NCI-H1092 treated with DMSO at 0.1 percent for 48 hours (cell line): ENCODE measurements at places on chromosomes 7 and 10.
A peak's percentile ranks its signal among the peaks of the same experiment; 100 is the strongest.

DNA sequence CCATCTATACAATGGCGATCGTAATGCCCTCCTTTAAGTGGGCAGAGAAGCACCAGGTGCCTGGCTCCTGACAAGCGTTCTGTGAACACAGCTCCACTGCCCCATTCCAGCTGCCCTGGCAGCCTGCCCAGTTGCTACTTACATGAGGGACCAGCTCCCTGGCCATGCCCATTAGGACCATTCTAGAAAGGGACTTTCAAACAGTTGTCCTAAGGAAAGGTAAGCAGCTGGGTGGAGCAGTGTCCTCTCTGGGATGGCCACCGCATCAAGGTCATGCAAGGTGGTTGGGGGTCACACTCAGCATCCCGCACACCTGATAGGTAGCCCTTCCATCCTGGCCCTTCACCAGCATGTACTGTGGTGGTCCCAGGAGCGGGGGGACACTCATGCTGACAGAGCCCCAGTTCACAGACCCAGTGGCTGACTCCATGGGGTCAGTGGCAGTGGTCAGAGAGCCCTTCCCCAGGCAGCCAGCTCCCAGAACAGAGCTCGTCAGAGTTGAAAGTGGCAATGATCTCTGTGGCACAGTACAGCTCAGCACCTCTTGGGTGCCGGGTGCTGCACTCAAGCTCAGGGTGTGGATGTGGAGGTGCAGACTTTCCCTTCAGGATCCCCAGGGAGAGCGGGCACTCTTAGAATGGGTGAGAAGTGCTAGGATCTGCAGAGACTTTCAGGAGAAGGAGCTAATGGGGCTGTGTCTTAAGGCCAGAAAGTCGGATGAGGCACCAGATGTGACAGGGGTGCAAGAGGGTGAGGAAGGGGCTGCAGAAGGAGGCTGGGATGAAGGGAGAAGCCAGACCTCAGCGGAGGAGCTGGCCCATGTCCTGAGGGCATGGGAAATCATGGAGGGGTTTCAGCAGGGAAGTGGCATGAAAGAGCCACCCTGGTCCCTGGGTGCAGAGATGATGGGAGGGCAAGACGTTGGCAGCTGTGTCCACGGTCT lies 10.9 kb downstream of the MMRN2 start:
- peak; percentile 70 for DNase-seq

DNA sequence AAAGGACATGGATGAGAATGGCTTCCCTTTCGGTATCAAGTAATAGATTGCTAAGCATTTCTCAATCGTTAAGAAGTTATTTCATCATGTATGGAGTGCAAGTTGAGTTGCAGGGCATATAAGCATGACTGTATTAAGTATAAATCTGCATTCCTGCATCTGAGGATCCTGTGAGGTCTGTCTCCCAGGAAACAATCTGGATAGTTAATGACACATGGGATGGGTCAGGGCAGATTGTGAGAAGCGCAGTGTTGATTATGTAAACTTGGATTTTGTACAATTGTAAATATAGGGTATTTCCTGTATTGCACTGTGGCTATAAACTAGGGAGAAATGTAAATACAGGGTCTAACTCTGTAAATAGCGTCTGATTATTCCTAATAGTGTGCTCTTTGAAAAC lies 102.6 kb downstream of the PLXDC2 start:
- no peak for DNase-seq

GRCh38 chr7:71193099-71193810 lies 61.3 kb downstream of the GALNT17 start:
- DNase-seq = no peak

- no peak for DNase-seq
Observed at GRCh38 chr10:132827423-132827789, 41.5 kb upstream of the NKX6-2 start.

- DNase-seq = no peak
Observed at GRCh38 chr10:3412071-3412582, 239.5 kb upstream of the PITRM1 start.

DNA sequence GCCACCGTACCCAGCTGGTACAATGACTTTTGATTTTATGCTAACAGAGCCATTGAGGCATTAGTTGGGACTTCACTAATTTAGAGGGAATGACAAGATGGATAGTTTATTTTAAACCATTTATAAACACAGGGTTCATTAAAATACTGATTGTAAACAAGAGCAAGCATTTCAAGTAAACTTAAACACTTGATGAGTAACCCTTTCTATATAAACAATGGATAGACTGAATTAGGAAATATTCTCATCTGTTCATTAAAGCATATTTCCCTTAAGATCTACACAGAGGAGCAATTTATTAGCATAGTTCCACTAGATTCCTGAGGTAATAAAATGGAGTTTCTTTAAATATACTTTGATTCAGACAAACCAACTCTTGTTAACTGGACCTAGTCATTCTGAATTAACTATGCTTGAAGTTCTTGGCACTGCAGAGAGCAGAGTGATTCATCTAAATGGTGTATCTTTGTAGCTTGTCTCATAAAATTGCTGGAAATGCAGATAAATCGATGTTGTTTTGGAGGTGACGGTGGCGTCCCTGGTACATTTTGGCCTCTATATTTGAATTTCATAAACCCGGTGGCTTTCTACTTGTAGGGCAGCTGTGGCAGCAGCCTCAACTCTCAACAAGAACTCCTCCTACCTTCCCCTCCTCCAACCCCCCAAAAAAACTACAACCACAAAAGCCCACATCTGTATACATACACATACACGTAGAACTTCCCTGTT lies 15.4 kb upstream of the VDAC2 start:
- no peak for DNase-seq

DNA sequence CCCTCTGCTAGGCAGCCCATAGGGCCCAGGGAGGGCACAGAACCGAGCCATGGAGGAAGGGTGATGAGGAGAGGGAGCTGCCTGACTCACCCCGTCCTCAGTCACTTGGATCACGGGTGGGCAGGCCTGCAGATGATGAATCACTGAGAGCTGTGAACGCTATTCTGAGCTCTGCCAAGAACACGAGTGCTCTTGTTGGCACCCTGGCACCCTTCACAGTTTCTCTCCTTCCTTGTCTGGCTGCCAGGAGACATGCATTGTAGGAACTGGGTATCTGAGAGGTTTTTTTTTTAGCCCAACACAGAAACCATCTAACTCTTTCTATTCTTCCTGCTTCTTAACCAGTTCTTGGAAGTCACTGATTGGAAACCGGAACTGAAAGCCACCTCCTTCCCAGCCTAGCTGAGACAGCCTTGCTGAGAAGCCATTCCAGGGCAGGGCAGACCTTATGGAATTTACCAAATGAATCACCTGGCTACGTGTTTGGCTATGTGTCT lies 82.1 kb downstream of the SLC37A3 start:
- DNase-seq = peak; percentile 33

DNA sequence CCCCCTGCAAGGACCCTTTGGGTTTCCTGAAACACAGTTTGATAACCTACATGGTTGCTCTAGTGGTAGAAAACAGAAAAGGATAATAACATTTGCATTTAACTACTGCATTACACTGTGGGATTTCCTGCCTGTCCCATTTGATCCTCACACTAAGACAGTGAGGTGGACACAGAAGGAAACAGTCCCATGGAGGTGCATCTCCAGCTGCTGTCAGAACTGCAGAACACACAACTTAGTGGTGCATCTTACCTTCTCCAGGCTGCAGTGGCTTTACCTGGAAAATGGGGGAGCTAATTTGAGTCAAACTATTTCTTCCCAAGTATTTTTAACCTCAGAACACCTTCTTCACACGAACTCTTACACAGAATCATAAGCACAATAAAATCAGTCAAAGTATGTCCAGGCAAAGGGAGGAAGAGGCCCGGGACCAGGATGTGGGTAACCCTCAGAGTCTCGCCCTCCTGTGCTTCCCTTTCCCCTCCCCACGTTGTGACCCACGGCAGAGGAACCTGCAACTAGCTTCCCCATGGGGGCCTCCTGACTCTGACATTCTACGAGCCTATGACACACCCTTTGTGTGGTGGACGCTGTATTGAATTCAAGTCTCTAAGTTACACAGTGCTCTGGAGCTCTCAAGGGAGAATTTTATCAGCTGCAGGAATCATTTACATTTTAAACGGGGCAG lies 33.7 kb downstream of the SCRN1 start:
- DNase-seq = no peak

DNA sequence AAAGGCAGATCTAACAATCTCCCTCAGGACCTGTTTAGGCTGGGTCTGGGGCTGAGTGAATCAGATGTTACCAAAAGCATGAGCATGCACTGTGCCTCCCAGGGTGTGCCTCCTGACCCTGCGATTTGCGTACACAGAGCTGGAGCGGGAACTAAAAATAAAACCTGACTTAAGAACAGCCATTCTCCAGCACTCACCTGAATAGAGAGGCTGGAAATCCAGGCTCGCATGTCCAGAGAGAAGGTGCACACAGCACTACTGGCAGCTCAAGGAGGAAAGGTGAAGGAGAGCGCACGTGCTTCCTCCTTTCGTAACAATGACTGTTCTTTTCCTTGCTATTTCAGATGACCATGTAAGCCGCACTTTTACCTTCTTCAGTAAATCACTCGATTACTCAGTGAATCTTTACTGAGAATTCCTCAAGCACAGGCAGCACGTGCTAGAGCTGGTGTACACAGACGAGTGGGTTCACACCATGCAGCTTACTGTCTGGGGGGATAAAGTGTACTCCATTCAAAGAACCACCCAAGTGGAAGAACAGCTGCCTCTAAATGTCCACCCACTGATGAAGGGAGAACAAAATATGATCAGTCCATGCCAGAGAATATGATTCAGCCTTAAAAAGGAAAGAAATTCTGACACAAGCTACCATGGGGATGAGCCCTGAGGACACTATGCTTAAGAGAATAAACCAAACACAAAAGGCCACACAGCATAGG lies 45.6 kb downstream of the SFMBT2 start:
- no peak for DNase-seq

DNA sequence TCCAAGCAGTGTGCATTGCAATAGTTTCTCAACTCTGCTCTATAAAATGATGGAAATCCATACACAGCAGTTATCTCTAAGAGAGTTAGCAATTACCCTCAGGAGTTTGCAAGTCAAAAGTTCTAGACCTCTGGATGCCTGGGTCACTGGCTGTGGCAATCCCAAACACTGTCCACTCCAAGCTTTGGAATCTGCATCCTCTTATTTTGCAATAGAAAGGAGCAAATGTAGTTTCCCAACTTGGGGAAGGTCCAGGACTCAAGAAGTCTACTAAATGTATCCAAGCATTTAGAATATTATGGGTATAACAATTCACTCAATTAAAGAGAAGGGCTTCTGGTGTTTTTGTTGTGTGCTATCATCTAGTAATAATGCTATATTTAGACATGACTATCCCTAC lies 131.3 kb upstream of the NRP1 start:
- DNase-seq = no peak

DNA sequence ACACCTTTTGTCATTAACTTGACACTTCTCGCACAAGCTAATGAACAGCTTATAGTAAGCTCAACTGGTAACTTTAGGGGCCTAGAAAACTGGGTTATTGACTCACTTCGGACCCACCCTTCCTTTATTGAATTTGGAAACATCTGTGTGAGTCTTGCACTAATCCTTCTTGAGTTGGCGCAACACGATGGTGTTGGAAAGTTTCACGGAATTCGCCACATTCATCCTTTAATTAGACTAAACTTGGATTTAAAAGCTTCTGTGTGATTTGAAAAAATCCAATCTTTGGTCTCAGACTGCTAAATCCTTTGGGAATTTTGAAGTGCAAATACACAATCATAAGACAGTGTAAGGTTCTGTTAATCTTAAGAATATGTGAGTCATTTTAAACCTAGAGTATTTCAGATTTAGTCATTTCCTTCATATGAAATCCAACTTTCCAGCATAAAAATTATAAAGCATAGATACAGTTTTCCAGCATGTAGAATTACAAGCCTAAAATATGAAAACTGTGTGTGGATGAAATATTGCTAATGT lies 15.1 kb downstream of the FZD8 start:
- no peak for DNase-seq

DNA sequence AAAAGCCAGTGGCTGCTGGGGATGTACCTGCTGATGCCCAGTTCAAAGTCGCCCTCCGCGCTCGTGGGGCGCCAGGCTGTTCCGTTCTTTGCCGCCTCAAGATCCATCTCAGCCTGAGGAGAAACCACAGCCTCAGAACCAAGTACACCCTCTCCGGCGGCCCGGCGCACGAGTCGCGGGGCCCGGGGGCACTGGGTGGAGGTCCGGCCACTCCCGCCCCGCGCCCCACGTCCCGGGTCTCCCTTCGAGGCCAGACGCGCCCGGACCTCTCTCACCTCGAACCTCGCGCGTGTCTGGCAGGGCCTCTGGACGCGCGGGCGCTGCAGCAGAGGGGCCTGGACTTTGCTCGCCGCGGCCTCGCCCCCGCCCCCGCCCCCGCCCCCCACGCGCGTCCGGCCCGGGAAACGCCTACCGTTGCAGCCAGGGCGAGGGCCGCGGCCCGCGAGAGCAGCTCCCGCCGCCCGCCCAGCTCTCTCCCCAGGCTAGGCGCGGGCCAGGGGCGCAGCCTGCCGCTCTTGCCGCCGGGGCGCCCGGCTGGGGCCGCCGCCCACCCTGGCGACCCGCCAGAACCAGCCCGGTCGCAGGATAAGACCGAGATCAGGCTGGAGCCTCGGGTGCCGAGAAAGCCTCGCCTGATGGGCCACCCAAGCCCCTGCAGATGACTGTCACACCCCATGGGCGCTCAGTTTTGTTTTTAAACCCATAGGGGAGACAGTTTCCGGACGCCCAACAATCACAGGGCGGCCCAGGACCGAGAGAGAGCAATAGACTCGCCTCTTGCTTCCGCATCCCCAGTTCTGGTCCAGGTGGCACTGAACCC lies at the start of gene ABCB4:
Gene ABCB4 (minus strand): TSS at position 322 of the 820 bp plus-strand sequence. CDS start 215 bp downstream, at position 107.
- DNase-seq = peak; percentile 5

DNA sequence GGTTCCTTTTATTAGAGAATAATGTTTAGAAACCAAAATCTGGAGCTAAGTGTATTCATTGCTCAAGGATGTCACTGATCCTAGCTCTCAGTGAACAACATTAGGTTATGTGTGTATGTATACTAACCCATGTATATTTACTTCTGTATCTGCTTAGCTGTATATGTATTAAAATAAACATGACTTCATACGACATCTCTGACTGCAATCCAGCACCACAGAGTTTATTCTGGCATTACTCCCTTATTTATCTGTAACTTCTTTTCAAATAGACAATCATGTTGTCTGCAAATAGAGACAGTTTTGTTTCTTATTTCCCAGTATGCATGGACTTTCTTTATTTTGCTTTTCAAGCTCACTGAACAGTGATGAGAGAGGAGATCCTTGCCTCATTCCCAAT lies 441.0 kb upstream of the NFE2L3 start:
- no peak for DNase-seq

- no peak for DNase-seq
Observed at GRCh38 chr10:11959966-11960365, 82.6 kb downstream of the UPF2 start.
